ENCODE measurements at places on chromosomes 1 and 21.

DNA sequence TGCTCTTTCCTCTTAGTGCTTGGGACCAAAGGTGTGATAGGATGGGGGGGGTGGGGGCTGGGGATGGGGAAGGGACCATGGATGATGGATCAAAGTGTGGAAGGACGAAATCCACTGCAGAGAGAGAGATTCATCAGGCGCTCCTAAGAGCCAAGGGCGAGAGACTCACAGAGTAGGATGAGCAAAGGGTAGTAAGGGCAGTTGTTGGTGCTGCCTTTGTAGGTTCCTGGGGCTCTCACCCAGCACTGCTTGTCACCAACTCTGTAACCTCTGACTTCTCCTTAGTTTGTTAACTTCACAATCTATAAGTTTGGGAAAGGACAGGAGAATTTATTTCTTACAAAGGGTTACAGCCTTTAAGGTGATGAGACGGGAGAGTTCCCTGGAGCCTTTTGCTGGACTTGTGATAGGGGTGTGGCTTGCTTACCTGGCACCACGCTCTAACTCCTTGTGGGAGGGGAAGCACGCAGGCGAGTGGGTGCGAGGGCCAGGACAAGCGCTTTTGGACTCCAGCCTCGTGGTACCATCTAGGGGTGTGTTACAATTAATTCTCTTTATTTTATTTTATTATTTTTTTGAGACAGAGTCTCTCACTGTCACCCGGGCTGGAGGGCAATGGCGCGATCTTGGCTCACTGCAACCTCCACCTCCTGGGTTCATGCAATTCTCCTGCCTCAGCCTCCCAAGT lies 1.6 kb upstream of the PDXK start:
- DNase-seq, result no peak

DNA sequence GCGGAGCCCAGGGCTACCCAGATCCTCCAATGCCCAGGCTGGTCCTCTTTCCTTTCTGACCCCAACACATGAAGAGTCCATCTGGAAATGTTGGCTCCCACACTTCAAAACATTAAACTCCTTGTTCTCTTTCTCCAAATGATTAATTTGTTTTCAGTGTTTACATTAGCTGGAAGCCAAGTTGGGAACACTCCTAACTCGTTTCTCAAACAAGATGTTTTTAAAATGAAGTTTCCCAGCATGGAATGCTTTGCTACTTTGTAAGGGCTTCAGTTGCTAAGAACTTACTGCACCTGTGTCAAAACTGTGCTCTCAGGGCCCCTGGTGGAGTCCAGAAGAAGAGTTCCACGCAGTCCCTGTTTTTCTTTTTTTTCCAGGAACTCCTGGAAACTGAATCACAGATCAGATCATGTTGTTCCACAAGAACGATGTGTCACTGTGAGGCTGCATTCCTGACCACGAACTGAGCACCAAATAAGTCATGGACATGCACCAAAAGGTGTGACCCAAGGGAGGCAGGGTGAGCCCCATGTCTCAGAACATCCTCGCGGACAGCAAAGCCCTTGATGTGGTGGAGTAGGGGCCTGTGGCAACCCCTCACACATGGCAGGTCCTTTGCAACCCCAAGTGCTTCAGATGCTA lies 257.3 kb downstream of the KCNJ6 start:
- no peak for DNase-seq

- peak; percentile 16 for DNase-seq
Measured at GRCh38 chr1:40980453-40981121, 1.1 kb downstream of the CTPS1 start.

DNA sequence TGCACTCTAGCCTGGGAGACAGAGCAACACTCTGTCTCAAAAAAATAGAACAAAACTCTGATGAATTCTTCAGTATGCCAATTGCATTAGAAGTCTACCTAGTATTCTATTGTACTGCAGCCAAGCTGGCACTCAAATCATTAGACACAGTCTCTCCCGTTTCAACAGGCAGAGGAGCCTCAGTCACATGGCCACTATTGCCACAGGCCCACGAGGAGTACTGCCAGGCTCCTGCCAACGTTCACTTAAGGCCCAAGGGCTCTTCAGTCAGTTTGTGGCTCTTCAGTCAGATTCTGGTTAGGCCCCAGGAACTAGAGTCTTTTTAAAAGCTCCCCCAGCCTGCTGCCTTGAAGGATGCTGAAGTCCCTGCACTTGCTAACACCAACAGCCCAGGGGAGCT lies 73.4 kb downstream of the SH3BGR start:
- no peak for DNase-seq

DNA sequence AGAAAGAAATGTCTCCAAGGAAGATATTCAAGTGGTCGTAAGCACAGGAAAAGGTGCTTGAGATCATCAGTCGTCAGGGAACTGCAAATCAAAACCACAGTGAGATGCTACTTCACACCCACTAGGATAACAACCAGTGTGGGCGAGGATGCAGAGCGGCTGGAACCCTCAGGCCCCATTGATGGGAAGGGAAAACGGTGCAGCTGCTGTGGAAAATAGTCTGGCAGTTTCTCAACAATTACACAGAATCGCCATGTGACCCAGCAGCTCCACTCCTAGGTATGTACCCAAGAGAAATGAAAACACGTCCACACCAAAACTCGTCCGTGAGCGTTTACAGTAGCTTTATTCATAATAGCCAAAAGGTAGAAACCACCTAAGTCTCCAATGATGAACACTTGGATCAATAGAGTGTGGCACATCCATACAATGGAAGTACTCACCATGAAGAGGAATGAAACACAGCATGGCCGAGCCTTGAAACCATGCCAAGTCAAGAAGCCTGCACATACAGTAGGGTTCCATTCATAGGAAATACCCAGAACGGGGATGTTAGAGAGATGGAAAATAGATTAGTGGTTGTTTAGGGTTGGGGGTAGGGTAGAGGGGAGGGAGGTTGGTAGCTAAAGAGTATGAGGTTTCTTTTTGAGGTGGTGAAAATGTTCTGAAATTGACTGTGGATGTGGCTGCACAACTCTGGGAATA lies 6.1 kb downstream of the DFFB start:
- no peak for DNase-seq

DNA sequence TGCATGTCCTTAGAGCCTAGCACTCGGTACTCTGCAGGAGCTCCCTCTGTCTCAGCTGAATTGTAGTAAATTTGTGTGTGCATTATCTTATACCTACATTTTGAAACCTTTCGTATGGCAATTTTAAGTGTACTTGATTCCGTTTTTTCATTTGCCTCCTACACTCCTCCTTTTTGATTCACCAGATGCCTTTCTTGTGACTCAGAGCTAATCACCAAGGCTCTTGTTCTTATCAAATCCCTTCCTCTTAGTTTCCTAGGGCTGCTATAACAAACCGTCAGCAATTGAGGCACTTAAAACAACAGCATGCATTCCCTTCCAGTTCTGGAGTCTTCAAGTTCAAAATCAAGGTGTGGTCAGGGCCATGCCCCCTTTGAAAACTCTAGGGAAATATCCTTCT lies 261.0 kb downstream of the ASTN1 start:
- no peak for DNase-seq

- peak; percentile 11 for DNase-seq
Measured at GRCh38 chr1:110880708-110881374, 7.9 kb downstream of the CD53 start.

GRCh38 chr21:41758550-41758949 lies 8.3 kb downstream of the RIPK4 start:
- DNase-seq, result no peak

- no peak for DNase-seq
Measured at GRCh38 chr1:10457875-10458274, 8.0 kb downstream of the CORT start.

DNA sequence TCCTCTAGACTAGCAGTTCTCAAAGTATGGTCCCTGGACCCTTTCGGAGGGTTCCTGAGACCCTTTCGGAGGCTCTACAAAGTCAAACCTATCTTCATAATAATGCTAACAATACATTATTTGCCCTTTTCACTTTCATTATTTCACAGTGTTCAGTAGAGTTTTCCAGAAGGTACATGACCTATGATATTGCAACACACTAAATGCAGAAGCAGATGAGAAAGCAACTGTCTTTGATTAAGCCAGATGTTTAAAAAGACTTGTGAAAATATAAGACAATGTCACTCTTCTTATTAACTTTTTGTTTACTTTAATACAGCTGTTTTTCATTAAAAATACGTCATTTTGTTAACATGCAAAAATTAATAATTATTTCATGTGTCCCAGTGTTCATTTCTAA lies 5.8 kb downstream of the KCNJ10 start:
- DNase-seq, result no peak

GRCh38 chr21:15096146-15096545 lies 31.3 kb upstream of the NRIP1 start:
- no peak for DNase-seq

GRCh38 chr1:62076286-62076685 lies 118.4 kb upstream of the L1TD1 start:
- no peak for DNase-seq

DNA sequence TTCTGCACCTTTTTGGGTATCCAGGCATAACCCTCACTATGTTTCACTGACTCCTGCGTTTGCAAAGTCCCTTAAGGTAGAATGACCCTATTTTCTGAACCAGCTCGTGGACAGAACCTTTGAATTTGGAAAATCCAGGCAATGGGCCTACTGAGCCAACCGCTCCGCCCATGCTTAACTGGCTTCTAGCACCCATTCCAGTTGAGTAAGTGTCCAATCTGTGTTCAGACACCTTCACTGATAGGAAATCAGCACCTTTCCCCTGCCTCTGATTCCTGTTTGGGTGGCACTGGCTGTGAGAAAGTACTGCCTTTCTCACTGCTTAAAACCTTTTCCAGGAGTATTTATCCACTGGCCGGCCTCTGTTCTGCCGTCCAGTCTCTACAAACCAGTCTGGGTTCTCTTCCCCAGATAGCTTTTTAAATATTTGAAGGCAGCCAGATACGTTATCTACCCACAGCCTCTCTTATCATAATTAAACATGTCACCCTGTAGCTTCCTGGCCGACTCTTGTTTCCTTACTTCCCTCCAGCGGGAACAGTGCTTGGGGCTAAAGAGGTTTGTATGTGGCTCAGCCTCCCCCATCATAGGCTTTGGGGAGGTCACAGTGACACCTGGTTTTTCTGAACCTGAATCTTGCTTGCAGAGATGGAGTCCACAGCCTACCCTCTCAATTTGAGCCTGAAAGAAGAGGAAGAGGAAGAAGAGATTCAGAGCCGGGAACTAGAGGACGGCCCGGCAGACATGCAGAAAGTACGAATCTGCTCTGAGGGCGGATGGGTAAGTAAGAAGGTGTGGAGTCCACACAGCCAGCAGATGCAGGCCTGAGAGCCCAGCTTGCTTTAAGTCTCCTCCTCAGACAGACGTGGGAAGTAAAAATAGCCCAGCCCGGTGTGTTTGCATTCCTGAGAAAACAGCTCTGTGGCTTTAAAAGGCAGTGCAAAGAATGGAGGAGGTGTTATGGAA lies 1.3 kb downstream of the POGK start:
- DNase-seq, result no peak

DNA sequence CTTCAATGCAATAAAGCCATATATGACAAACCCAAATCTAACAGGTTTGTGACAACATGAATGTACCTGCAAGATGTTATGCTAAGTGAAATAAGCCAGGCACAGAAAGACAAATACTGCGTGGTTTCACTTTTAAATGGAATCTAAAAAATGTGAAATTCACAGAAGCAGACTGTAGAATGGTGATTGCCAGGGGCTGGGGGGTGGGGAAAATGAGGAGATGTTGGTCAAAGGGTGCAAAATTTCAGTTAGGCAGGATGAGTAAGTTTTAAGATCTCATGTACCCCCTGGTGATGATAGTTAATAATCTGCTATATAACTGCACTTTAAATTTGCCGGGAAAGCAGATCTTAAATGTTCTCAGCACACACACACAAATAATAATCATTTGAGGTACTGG lies 160.5 kb downstream of the PTBP2 start:
- no peak for DNase-seq

- no peak for DNase-seq
Measured at GRCh38 chr1:36771240-36771639, 263.1 kb downstream of the GRIK3 start.

GRCh38 chr1:210360852-210361477 lies 32.3 kb downstream of the HHAT start:
- DNase-seq, result no peak

DNA sequence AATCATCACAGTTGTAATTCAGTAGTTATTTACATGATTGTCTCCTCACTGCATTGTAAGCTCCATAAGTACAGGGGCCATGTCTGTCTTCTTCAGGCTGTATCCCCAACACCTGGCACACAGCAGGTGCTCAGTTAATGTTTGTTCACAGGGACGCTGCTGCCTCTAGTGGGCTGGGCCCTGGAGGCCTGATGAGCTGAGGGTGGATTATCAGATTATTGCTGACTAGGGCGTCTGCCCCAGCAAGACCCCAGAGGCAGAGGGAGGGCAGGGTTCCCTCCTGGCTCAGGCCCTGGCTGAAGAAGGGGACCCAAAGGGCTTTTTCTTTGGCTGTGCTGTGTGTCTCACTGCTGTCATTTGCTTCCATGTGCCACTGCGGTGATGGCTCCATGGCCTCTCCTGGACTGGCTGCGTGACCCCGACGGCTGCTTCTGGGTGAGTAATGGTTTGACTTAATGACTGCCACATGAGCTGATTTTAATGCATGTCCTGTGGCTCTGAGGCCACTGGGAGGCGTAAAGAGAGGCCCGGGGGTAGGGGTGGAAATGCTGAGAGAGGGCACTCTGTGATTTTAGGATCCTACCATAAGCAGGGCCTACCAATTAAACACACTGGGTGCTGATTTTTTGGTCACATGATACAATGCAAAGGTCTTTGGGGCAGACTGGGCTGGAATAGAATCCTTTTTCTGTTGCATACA lies 20.8 kb upstream of the EPB41 start:
- no peak for DNase-seq

GRCh38 chr1:77287535-77287934 lies 5.7 kb downstream of the AK5 start:
- no peak for DNase-seq

- no peak for DNase-seq
Measured at GRCh38 chr1:228336308-228337030, 70.2 kb downstream of the TRIM11 start.

DNA sequence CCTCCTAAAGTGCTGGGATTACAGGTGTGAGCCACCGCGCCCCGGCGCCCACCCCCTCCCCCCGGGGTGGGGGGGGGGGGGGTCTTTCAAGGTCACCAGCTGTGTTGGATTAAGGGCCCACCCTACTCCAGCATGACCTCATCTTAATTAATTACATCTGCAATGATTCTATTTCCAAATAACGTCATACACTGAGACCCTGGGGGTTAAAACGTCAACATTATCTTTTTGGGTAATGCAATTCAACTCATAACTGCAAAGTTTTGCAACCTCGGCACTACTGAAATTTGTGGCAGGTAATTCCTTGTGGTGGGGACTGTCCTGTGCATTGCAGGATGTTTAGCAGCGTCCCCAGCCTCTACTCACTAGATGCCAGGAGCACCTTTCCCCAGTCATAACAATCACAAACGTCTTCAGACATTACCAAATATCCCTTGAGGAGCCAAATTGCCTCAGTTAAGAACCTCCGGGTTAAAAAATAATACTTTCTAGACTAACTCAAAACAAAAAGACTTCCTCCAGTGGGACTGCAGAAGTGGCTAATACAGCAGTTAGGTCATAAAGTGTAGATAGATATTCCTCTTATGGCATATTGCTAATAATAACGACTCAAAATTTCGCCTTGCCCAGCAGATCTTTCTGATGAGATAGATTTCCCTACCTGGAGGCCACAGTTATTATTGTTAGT lies 233.0 kb upstream of the KAZN start:
- no peak for DNase-seq
